ENCODE measurements at places on chromosomes 12 and 14. TPM values are rescaled to one million over a fixed set of nuclear protein-coding genes. Genes with fewer than 3 reads are reported as not detected.

DNA sequence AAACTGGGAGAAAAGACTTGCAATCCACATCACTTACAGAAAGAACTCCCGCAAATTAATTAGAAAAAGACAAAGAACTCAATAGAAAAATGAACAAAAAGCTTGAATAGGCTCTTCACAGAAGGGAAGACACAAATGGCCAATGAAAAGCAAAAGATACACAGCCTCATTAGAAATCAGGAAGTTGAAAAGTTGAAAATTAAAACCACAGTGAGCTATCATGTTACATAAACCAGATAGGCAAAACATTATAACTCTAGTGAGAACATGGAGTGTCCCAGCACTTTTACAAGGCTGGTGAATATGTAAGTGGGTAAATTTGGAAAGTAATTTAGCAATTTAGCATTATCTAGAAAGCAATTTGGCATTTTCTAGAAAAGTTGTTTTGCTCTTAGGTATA lies 158.4 kb upstream of the RASSF8 start:
- DNase-seq = no peak

DNA sequence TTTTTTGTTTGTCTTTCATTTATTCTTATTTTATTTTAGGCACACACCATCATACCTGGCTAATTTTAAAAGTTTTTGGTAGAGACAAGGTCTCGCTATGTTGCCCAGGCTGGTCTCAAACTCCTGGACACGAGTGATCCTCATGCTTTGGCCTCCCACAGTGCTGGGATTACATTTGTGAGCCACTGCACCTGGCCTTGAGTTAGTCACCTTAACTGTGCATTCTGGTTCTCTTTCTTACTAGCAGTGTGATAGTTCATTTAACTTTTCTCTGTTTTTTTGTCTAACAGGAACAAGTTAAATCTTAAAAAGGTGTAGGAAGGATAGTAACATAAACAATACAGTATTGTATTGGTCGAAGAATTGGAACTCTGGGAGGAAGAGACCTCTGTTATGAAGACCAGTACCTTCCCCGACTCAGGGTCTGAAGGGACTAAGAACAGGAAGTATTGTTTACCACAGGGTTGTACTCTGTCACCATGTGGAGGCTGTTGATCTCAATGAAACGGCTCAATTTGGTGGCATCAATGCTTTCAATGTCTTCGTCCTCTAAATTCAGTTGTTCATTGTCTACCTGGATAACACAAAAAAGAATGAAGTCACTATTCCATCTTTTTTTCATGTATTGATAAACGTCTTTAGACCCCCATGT lies 17.7 kb downstream of the ERP27 start:
- DNase-seq = no peak

GRCh38 chr14:63487724-63488123 lies 55.5 kb downstream of the PPP2R5E start:
- no peak for DNase-seq

- DNase-seq = no peak
These were observed 120.9 kb downstream of the SLC8A3 start for GRCh38 chr14:70067810-70068209.

DNA sequence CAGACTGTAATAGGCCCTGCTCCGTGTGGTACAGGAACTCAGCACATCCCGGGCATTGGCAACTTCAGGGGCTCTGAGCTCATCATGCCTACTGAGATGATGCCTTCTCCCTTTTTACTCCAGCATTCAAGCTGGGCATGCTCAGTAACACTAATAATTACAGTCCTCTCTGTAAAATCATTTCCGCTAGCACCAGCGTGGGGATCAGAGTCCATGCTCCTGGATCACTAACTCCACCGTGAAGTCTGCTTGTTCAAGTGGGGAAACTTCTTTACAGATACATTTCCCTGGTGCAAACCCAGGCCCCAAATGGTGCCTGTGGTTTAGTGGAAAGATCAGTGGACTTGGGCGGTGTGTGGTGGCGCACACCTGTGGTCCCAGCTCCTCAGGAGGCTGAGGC lies 16.7 kb downstream of the CLSTN3 start:
- DNase-seq = no peak

GRCh38 chr14:70259420-70259819 lies 70.7 kb upstream of the SLC8A3 start:
- no peak for DNase-seq

- DNase-seq = no peak
These were observed 140.8 kb upstream of the NEDD1 start for GRCh38 chr12:96766232-96766631.

GRCh38 chr14:92471919-92472318 lies 41.7 kb upstream of the RIN3 start:
- DNase-seq = no peak

- DNase-seq = no peak
These were observed 37.1 kb downstream of the LMO3 start for GRCh38 chr12:16568873-16569272.

GRCh38 chr12:69500631-69501030 lies 30.4 kb downstream of the FRS2 start:
- no peak for DNase-seq

DNA sequence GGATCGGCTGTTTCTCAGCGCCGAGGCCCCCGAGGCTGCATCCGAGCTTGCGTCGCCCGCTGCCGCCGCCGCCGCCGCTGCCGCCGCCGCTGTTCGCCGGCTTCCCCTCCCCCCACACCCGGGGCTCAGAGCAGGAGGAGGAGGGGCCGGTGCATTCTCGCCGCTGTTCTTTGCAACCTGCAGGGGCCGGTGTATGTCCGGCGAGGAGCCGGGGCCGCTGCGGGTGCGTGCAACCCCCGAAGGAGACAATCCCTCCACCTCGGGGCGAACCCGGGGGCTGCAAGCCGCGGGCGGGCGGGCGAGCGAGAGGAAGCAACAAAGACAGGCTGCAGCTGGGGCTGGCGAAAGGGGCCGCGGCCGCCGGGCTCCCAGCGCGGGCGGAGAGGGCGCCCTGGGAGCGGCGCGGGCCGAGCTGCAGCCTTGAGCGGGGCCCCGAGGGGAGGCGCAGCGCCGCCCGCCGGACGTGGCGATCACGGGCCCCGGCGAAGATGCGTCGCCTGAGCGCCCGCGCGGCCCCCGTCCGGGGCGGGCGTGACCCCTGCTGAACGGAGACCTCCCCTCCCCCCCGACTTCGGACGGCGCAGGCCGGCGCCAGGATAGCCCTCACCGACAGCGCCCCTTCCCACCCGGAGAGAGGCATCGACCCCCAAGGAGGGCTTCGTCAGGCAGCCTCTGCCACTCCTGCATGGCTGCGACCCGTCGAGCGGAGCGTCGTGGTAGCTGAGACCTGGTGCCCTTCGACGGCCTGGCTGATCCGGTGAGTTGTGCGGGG lies 702 bp downstream of the FAM222A start:
- DNase-seq = peak; percentile 62

KRT4 gene
- not detected for polyA plus RNA-seq

OR10G3 gene
- polyA plus RNA-seq = not detected

Data from hindlimb muscle (tissue), 1 donor.